ENCODE measurements at places on chromosomes 1 and 21. TPM values are rescaled to one million over a fixed set of nuclear protein-coding genes. Genes with fewer than 3 reads are reported as not detected.

GRCh38 chr1:52834798-52835197, 7.8 kb upstream of the ZYG11A start:
- no peak for DNase-seq

GRCh38 chr1:1287288-1288110, 7.3 kb downstream of the SCNN1D start:
- DNase-seq = no peak

DNA sequence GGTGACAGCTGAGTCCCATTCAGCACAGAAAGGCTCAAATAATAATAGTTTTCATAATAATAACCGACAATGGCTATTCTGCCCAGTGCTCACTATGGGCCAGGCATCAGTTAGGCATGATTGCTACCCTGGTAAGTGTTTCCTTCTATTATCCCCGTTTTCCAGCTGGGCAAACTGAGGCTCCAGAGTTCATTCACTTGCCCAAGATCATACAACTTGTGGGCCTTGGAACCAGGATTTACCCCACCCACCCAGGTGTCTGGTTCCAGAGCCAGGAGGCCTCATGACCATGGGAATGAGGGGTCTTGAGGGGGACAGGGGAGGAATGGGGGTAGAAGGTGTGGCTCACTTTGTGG, 518 bp downstream of the PLOD1 start:
- peak; percentile 13 for DNase-seq

The NPL gene
- 8.6 TPM for polyA plus RNA-seq

GRCh38 chr1:204723131-204723787, 37.7 kb upstream of the LRRN2 start:
- DNase-seq = no peak

DNA sequence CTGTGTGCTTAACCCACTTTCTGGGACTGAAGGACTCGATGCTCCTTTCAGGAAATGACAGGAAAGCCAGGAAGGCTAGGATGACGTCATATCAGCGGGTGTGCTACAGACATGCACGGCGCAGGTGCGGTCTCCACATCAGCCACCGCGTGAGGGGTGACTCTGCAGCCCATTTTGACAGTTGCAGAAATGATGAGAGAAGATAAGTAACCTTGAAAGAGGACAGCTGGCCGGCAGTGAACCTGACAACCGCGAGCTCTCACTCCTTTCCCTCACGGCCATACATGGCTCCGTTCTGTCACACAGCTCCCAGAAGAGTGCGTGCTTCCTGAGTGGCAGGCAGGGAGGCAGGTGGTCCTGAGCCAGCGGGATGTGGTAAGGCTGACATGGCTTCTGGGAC, 1.7 kb upstream of the KRTAP10-5 start:
- DNase-seq = no peak

DNA sequence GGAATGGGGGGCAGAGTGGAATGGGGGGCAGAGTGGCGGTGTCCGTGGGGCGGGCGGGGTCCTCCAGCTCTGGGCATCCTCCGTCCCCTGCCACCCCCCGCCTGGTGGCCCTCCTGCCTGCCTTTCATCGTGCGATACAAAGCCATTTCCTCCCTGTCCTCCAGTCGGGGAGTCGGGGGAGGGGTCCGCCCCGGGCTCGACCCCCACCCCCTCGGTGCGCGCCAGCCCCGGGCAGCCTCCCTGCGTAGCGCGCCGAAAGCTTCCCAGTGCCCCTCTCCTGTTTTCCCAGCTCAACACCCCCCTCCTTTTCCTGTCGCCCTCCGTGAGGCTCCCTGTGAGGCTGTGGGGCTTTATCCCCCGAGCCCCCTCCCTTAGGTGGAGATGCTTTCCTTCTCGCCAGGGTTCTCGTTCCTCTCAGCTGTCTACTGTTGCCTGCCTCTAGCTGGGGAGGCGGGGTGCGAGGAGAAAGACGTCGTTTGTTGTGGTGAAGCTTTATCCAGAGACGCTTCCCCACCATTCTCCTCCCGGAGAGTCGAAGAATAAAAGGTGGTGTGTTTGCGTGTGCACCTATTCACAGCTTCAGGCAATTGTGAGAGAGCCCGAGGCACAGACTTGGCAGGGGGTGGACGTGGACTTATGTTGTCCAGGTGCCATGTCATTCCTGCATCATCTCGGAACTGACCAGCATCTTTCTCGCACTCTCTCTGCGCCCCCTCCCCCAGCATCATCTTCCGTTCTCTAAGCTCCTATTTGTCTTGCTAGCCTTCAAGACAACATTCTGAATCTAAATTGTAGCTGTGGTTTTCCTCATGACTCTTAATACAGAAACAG, 848 bp downstream of the DNM3 start:
- DNase-seq = peak; percentile 11

- no peak for DNase-seq
Observed at GRCh38 chr1:37342736-37343135, 131.6 kb upstream of the ZC3H12A start.

DNA sequence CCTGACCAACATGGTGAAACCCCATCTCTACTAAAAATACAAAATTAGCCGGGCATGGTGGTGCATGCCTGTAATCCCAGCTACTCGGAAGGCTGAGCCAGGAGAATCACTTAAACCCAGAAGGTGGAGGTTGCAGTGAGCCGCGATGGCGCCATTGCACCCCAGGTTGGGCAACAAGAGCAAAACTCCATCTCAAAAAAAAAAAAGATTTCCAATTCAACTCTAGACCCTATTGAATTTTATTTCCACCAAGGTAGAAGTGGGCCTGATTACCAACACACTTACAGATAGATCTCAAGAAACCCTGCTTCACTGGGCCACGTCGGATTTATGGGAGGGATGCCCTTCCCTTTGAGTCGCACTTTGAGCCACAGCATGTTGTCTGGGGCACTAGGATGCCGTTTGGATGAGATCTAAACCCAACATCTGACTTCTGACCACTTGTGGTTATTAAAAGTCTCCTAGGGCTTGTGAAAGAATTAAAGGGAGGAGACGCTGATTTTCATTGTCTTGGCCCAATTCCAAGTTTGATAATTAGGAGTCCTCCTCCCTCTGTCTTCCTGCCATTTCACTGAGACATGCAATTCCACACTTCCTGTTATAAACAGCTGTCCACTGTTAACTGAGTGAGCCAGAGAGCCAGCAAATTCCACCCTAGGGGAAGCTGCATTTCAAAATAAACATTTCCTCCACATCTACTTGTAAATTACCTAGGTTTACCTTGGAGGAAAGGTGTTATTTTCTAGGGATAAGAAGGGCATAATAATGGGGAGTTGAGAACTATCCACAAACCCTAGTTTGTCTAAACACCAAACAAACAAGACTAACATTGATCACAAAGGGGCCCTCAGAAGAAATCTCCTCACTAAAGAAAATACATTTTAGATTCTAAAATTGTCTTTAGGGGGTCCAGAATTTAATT, 5.2 kb upstream of the RERE start:
- no peak for DNase-seq

- DNase-seq = no peak
Observed at GRCh38 chr1:3369446-3370076, 84.9 kb upstream of the ARHGEF16 start.

DNA sequence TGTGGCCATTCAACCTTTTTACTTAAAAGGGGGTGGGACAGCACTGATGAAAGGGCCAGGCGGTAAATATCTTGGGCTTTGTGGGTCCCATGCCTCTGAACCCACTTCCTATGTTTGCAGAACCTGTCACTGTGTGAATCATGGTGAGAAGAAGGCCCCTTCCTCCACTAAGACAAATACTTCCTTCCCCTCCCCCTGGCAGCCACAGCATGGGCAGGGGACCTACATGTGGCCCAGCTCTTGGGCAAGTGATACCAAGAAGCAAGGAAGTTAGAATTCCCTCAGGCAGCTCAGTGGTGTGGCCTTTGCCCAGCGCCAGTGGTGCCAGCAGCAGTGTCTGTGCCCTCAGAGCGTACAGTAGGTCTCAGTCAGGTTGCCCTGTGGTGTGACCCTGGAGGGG, 168.6 kb downstream of the TRIM33 start:
- no peak for DNase-seq

DNA sequence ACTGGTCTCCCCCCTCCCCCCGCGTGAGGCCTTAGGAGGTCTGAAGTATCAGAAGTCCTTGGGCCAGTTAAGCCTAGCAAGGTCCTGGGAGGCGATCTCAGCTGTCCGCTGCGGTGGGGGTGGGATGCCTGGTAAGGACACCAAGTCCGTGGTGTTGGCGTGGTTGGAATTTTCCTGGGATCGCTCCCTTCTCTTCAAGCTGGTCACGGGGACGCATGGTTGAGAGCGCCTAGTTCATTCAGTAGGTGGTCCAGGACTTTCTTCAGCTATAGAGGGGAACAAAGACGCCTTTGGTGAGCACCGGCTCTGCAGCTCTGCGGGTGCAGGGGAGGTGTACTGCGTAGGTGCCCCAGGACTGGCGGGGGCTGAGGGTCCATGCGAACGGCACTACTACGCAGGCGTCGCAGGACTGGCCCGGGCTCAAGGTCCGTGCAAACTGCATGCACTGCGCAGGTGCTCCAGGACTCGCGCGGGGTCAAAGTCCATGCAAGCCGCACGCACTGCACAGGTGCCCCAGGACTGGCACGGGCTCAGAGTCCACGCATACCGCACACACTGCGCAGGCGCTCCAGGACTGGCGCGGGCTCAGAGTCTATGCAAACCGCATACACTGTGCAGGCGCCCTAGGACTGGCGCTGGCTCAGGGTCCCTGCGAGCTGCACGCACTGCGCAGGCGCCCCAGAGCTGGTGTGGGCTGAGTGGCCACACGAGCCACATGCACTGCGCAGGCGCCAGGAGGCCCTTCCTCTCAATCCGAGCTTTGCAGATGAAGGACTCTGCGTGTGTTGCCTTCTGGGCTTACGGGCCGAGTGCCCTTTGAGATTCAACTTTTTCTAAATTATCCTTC, 36.6 kb upstream of the HMGN1 start:
- peak; percentile 65 for DNase-seq

DNA sequence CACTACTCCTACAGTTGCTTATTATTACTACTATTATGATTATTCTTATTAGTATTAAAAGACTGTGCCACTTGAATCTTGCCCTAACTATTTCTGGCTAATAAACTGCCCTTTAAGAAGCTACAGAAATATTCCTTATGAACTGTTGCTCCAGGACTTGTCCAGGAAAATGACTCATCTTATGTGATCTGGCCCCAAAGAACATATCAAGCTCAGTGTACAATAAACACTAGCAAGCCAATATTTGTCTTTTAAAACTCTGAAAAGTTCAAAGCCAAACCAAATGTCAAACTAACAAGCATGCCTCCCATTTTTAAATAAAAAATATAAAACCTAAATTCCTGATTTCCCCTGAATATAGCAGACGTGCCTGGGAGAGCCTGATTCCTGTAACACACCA, 88.7 kb upstream of the SIM2 start:
- DNase-seq = no peak

DNA sequence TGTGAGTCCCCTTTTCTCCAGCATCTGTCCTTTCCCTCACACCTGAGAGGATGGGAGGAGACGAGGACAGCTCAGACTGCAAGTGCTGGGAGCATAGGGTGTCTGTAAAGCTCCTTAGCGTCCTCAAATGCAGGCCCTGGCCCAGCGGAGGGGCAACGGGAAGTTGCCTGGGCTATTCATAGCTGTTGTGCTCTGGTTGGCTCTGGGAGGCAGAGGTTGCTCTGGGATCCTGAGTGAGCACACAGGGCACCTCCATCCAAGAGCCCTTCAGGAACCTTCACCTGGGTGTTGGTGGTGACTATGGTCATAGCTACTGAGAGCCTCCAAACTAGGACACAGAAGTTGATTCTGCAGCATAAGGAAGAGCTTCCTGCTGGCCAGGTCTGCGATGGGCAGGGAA, 2.6 kb downstream of the PADI1 start:
- DNase-seq = no peak

The C1orf185 gene
- polyA plus RNA-seq = not detected

- DNase-seq = no peak
Observed at GRCh38 chr1:173205146-173206051, 1.7 kb downstream of the TNFSF4 start.

DNA sequence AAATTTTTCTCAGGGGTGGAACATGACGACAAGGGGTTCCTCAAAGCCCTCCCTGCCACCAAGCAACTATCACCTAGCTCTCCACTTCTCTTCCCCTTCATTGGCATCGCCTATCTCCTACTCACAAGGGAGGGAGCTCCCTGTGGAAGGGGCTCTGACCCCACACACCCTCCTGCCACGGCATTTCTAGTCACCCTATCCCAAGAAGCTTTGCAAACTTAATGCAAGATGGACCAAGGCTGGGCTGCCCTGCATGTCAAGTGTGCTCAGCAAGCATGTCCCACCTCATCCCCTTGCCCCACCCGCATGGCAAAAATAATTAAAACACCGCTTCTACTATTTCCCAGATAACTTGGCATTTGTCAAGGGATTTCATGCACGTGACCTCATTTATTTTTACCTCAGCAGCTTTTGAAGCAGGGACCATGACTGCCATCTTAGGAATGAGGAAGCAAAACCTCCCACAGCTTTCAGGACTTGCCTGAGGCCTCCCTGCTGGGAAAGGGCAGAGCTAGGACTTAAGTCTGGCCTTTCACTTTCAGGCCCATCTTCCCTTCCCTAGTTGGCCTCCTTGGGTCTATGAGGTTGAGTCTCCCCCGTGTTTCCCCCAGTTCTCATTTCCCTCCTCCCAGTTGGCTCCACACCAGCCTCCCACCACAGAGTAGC, 161.3 kb downstream of the TSEN15 start:
- DNase-seq = peak; percentile 35

DNA sequence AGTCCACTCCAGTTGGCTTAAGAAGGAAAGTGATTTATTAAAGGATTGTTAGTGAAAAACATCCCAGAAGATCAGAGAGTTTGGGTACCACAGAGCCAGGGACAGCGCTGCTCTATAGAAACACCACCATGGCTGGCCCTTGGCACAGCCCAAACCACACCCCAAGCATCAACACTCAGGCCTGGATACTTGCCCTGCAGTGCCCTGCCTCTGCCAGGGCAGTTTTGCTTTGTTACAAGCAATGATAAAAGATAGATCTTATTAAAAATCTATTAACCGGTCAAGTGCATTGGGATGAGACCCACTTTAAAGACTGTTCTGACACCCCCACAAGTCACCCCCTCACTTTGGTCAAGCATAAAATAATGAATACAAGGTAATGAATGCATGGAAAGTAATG, 56.6 kb downstream of the KIF21B start:
- no peak for DNase-seq

DNA sequence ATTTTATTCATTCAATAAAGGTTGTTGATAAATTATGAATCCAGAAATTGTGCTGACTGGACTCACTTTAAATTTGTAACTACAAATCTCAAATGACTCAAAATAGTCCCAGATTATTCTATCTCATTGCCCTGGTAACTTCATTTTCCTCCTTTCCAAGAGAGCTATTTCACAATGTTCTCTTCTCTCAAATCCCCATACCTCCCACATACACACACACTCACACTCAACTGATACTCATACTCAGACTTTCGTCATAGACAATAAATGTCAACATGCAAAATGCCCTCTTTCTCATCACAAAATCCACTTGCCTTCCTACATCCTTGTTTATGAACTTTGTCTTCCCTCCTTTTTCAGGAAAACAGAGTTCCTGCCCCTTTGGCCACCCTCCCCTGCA, 33.3 kb downstream of the EXTL2 start:
- no peak for DNase-seq

The LRRC38 gene
- polyA plus RNA-seq = not detected

The RBP7 gene
- polyA plus RNA-seq = 19.2 TPM

The KCNQ4 gene
- polyA plus RNA-seq = 2.4 TPM

- no peak for DNase-seq
Observed at GRCh38 chr21:17590430-17590829, 22.3 kb downstream of the BTG3 start.

GRCh38 chr1:15975358-15975804, 520 bp downstream of the ZBTB17 start:
- no peak for DNase-seq

GRCh38 chr1:204130178-204130577, 21.7 kb downstream of the ETNK2 start:
- DNase-seq = no peak

Measured in left renal cortex interstitium (tissue), 4 donors.